ENCODE measurements at places on chromosomes 12 and 14.

DNA sequence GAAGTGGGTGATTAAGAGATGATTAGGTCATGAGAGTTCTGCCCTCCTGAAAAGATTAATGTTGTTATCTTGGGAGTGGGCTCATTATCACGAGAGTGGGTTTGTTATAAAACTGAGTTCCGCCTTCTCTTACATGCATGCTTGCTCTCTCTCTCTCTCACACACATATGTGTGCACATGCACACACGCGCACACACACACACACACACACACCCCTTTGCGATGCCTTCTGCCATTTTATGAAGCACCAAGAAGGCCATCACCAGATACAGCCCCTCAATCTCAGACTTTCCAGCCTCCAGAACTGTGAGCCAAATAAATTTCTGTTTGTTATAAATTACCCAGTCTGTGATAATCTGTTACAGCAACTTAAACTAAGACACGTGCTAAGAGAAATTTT is 5.7 kb upstream of the SLC41A2 start:
- DNase-seq, result no peak

- DNase-seq, result no peak
Measured at GRCh38 chr12:87827638-87828264, 201.4 kb downstream of the C12orf50 start.

DNA sequence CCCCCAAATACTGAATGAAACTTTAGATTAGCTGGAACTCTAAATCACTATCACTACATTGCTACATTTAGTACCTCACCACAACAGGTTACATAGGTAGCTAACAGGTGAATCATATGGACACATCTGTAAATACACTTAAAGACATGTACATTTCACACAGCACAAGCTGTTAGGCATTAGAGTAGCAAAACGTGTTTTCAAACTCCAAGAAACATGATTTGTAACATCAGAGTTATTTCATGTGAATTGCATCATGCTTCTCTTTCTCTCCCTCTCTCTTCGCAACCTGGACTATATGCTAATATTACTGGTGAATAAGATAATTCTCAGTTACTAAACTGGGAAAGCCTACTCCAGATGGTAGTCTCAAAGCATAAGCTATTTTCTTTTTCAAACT is 4.3 kb downstream of the SEL1L start:
- no peak for DNase-seq

GRCh38 chr12:119363490-119363889 is 29.0 kb downstream of the CCDC60 start:
- DNase-seq, result no peak

DNA sequence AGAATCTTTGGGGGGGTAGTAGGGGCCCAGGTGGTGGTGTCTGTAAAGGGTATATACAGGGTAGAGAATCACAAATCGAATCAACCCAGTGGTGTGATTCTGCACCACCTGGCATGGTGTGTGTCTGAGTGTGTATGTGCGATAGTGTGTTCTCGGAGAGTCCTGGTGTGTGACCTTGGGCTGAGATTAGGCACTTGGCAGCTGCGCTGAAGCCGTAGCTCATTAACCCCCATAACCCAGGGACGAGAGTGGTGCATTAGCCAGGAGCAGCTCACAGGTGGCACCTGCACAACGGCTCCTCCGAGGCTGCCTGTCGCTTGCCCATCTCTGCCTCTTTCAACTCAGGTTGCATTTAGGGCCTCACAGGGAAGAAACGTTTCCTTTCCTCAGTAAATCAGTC is 15.6 kb upstream of the TESC start:
- DNase-seq, result no peak

DNA sequence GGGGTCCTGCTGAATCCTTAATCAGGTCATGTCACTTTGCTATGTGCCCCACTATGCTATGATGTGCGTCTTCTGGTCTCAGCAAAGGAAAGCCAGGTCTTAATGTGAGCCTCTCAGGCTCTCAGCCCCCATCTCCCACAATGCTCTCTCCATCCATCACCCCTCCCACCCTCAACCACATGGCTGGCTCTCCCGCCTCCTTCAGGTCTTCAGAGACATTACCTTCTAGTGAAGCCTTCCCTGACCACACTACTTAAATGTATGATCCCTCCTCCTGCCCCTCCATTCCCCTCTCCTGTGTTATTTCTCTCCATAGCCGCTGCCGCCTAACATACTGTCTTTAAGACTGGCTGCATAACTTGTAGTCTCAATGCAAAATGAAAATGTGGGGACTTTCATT is 50.5 kb downstream of the KRT80 start:
- no peak for DNase-seq

- no peak for DNase-seq
Measured at GRCh38 chr14:91870001-91870400, 2.7 kb upstream of the TC2N start.

DNA sequence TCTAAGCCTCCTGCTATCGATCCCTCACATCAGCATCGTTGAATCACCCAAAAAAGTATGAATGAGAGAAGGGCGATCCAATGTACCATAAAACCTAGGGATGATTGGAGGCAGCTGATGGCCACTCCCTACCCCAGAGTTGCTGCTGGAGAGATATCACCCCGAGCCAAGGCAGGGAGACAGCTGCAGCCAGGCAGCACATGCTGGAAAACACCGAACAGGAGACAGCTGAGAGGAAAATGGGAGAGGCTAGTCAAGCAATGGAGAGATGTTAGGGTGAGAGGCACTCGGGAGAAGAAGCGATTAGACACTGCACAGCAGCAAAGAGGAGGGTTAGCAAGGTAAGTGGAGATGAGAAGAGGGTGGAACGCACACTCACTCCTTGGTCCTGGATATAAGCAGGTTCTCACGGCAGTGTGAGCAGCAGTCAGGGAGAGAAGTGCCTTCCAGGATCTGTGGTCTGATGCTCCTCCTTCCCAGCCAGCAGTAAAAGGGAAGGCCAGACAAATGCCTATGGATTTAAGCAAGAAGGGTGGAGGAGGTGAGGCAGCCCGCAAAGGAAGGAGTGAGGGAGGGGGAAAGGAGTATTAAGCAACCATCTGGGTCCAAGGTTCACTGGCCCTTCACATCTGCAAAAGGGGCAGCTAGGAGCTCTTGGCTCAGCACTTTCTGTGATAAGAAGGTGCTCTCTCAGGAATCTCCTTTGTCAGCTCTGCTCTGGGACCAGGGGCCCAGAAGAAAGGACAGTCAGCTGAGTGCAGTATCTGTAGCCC is at the start of gene SLC7A7:
Gene SLC7A7, minus strand, starts transcription at position 495 of the 773 bp plus-strand sequence. CDS start 2,037 bp downstream, outside the sequence.
- DNase-seq, result no peak

DNA sequence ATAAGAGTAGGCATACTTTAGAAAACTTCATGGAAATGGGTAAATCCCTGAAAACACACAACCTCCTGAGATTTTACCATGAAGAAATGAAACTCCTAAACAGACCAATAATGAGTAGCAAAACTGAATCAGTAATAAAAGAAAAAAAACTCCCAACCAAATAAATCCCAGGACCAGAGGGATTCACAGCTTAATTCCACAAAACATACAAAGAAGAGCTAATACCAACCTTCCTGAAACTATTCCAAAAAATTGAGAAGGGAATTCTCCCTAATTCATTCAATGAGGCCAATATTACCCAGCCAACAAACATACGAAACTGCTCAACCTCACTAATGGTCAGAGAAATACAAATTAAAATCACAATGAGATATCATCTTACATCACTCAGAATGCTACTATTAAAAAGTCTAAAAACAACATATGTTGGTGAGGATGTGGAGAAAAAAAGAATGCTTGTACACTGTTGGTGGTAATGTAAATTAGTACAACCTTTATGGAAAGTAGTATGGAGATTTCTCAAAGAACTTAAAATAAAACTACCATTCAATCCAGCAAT is 97.3 kb upstream of the ST8SIA1 start:
- no peak for DNase-seq

DNA sequence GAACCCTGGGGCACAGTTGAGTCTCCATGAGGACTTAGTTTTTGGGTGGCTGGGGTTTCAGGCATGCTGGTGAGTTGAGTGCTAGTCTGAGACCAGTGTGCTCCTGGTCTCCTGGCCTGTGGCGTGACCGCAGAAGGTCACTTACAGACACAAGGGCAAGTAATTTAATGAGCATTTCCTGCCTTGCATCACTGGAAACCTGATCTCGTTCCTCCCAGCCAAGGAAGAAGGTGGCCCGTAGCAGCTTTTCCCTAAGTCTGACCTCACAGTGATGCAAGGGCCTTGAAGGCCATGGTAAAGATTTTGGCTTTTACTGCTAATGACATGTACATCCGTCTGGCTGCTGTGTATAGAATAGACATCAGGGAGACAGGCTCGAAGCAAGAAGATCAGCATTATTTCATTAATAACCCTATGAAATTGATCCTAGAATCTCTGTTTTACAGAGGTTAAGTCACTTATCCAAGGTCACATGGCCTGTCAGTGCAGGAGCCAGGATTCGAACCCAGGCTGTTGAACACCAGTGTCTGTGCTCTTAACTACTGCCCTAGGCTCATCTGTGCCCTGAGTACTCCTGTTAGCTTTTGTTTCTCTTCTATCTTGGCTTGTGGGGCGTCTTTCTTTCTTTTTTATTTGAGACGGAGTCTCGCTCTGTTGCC is 4.6 kb downstream of the TMEM120B start:
- DNase-seq, result no peak

DNA sequence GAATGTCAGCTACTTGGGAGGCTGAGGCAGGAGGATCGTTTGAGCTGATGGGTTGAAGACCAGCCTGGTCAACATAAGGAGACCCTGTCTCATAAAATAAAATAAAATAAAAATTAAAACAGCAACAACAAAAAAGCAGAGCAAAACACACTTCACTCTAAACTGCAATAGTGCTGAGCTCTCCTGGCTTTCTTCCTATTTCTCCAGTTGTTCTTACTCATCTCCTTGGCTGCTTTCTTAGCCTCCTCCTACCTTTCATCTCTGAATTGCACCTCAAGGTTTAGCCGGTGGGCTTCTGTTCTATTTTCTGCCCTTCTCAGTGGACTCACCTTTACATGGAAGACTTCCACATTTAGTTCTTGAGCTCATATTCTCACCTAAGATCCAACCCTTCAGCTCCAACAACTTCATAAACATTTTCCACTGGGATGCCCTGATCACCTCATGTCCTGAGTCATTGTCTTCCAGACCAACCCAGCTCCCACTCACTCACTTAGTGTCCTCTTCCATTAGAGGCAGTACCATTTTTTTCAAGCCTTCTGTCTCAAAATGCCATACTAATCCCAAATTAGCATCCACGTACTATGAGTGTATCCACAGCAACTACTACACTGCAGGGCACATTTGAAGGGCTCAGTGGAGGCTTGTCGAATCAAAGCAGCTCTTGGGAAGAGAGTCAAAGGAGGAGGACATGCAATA is 41.2 kb upstream of the TMED10 start:
- no peak for DNase-seq

GRCh38 chr12:89946518-89947135 is 238.0 kb upstream of the ATP2B1 start:
- DNase-seq, result no peak

GRCh38 chr12:5081016-5081415 is 37.3 kb downstream of the KCNA5 start:
- no peak for DNase-seq

- DNase-seq, result no peak
Measured at GRCh38 chr12:71755146-71755892, 656 bp downstream of the RAB21 start.

DNA sequence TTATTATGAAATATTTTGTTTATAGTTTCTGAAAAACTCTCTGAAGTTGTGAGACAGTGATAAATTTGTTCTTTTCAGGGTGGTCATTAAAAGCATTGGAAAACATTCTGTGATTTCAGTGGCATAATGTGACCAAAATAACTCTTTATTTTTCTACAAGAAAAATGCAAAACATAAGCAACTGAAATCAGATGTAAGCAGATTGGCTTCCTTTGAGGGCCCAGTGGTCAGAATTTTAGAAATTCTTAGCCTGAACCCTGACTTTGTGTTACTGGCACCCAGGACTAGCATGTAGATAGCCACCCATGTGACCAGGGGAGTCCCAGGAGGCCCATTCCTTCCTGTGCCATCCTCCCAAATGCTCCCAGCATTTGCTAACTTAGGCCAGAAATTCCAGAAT is 145.6 kb upstream of the SLC38A2 start:
- no peak for DNase-seq

- no peak for DNase-seq
Measured at GRCh38 chr12:28065889-28066630, 93.5 kb upstream of the PTHLH start.

GRCh38 chr14:28765169-28765830 is 1.3 kb upstream of the FOXG1 start:
- DNase-seq, result no peak

GRCh38 chr12:124545508-124546418 is 21.6 kb downstream of the NCOR2 start:
- no peak for DNase-seq

GRCh38 chr12:131028587-131029338 is 75.1 kb downstream of the ADGRD1 start:
- DNase-seq, result no peak

GRCh38 chr12:13941258-13942249 is 39.8 kb downstream of the GRIN2B start:
- DNase-seq, result no peak

DNA sequence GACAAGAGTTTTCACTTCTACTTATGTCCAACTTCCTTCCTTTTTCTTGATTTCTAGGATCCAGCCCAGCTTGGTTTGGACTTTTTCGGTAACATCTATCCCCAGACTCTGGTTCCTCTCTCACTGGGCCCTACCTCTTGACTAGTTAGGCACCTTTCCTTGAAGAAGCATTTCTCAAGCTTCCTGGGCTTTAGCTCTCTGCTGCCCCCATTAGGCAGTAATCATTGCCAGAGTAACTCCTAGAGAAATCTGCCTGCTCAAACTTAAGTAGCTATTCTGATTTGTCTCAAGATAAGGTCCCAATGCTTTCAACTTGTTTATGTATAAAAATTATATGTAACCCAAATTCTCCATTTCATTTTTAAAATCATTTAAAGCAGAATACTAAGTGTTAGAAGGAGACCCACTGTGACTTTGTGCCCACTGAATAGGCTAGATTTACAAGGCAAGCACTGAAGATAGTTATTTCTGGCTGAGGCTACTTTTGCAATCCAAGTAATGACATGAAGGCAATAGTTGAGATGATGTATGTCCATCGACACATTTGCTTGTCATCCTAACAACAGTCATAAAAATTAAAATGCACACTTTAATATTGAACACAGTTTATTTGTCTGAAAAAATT is 275.0 kb upstream of the G2E3 start:
- DNase-seq, result no peak
